ENCODE measurements at places on chromosomes 3 and 15. TPM values are rescaled to one million over a fixed set of nuclear protein-coding genes. Genes with fewer than 3 reads are reported as not detected.
A peak's percentile ranks its signal among the peaks of the same experiment; 100 is the strongest.

Gene POMGNT2
- 37.9 TPM for total RNA-seq

DNA sequence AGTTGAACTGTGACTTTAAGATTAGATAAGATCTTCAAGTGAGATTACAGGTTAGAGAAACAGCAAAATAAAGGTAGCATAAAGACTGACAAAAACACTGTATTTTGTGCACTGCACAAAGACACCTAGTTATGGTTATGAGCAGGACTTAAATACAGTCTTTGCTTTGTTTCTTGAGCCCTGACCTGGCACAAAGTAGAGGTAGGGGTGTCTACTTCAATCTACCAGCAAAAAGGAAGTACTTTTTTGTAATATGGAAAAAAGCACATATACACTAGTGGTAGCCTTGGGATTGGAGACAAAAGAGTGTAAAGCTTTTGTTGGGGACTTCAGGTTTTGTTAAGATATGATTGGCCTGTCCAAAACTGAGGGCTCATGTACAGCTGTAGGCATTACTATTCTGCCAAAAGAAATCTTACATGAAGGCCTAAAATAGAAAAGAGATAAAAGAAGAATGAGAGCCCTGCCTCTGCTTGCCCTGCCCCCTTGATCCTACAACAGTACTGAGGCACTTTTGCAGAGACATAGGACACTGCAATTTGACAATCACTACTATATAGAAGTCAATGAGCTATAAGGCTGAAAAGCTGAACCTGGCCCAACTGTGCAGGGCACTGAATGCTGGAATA is 194.3 kb downstream of the CBLB start:
- DNase-seq = no peak

DNA sequence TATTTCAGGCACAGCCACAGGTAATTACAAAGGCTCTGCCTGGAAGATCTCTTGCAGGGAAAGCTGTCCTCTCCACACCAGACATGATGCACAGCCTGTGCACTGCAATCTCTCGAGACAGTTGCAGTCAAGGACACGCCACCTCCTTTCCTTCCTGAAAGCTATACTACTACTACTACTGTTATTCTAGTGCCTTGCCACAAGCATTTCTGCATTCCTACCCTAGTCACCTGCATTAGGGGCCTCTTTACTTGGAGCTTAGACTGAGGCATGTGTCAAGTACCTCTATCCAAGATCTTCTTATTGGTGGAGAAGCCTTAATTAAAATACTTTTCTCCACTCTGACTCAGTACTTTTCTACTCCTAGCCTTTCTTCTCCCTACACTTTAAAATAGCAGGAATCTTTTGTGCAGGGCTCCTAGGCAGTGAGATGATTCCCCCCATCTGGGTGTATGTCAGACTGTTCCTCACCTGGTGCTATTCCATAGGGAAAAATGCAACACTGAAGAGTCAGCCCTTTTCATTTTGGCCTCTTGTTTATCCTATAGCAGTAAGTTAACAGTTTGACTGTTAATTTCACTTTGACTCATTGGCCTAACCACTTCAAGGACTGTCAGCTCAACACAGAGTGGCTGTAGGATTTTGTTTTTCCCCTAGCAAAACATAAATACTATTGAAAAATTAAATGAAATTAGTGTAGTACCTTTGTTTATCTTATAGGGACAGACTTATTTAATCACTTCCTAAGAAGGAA is 78.9 kb downstream of the ESYT3 start:
- no peak for DNase-seq

DNA sequence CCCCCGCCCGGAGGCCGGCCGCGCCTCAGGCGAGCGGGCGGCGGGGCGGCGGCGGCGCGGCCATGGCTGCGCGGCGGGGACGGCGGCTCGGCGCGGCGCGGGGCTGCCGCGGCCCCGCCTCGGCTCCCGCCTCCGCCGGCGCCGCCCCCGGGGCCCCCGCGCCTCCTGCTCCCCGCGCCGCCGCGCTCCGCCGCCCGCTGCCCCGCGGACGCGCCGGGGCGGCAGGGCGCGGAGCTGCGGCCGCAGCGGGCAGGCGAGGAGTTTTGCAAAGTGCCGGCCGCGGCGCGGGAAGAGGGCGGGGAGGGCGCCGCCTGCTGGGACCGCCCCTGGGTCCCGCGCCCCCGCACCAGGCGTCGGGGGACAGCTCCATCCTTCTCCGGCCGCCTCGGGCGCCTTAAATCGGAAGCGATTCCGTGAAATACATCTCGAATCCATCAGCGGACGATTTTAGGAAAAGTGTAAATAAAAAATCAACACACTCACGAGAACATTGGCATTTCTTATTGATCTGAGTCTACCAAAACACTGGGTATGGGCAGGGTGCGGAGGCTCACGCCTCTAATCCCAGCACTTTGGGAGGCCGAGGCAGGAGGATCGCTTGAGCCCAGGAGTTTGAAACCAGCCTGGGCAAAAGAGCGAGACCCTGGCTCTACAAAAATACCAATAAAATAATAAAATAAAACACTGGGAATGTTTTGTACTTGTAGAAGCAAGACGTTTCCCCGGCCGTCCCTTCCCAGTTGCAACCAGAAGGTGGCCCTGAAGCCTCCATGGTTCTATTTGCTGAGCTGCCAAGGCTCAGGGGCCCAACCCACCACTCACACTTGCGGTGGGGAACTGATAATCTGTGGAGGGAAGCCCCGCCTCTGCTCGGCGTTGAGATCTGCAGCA is 136.9 kb downstream of the NUP210 start:
- DNase-seq = peak; percentile 34

DNA sequence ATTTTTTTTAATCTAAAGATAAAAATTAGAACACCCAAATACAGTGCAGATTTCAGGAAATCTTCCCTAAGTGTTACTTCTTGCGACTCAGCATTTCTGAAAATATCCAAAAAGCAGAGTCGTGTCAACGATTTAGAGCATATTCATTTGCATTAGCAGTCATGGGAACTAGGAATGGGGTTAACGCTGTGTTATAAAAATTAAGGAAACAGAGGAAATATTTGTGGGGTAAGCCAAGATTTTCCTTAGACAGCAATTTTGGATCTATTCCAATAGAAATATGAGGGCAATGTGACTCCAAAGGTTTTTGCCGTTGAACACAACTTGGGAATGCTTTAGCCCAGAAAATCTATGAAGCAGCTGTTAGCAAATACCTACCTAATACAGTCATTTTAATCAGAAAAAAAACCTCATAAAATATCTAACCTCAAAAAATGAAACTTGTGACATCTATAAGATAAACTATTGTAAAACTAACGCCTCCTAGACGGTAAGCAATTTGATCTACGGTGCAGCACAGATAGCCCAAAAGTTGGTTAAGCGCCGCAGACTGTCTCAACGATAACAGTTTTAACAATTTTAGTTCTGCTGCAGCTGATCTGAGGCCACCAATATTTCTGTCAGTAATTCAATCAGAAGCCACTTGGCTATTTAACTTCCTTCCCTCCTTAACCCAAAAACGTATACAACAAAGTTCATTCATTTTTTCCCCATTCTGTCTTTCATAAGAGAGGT is 5.8 kb upstream of the ATP11B start:
- DNase-seq = no peak

All from dorsolateral prefrontal cortex (tissue), 122 donors.